ENCODE measurements at places on chromosomes 16 and 17.

DNA sequence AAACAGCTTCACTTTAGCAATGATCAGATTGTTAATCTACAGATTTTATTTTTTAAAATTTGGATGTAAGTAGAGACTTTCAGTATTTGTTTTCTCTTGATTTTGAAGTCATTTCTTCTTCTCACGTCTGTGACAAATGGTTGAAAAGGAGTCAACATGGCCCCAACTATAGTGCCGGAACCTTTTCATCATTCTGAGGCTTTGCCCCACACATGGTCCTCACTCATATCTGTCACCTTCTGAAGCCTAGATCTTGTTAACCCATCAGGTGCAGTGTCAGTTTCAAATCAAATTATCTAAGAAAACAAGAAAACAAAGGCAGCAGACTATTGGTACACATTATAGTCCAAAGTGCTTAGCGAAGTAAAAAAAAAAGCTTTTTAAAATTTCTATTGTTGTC is 124.1 kb downstream of the TRIM37 start:
- no peak for DNase-seq

GRCh38 chr17:47714773-47715396 is 18.2 kb upstream of the TBX21 start:
- no peak for DNase-seq

- DNase-seq, result no peak
Observed at GRCh38 chr17:72702998-72703397, 389.5 kb downstream of the SLC39A11 start.

DNA sequence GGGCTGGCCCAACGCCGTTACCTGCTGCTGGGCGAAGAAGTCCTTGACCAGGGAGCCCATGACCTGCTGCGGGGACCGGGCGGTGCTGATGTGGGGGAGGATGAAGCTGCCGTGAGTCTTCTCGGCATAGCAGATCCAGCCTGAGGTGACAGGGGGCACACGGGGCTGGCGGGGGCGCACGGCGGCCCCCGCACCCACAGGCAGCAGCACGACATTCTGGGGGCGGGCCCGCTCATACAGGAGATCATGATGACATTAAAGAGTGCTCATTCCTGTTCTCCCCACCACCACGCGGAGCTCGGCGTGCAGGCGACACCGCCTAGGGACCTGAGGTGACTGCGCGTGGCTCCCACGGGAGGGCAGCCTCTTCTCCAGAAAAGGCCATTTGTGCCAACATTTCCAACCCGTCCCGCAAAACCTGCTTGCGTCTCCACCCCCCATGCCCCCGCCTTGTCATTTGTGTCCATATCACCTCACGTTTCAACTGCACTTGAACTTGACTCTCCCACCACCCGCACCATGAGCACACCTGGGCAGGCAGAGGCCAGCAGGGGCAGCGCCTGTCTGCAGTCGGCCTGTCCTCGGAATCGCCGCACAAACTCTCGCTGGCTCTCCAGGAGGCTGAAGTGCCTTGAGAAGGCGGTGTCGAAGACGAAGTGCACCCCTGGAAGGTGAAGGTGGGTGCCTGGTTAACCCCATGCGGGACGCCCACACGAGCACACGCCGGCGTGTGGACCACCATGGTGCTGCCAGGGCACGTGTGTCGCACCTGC is 6.4 kb downstream of the CIAO3 start:
- DNase-seq, result no peak

DNA sequence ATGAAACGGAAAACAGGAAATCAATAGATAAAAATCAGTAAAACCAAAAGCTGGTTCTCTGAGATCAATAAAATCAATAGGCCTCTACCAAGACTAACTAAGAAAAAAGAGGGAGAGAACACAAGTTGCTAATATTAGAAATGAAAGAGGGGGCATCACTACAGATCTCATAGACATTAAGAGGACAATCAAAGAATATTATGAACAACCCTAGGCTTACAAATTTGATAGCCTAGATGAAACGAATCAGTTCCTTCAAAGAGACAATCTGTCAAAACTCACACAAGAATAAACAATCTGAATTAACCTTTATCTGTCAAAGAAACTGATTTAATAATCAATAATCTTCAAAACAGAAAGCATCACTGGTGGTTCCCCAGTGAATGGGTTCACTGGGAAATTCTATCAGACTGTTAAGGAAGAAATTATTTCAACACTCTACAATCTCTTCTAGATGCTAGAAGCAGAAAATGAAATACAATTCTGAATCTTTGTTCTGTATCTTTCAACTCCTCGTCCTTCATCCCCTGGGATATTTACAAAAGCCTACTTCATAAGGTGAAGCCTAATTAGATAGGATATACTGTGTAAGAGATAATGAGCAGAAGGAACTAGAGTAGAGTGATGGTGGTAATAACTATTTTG is 4.4 kb downstream of the ABCA9 start:
- DNase-seq, result no peak
